Neural progenitor cell (in vitro differentiated cells): ENCODE measurements at places on chromosomes 13 and 19.

DNA sequence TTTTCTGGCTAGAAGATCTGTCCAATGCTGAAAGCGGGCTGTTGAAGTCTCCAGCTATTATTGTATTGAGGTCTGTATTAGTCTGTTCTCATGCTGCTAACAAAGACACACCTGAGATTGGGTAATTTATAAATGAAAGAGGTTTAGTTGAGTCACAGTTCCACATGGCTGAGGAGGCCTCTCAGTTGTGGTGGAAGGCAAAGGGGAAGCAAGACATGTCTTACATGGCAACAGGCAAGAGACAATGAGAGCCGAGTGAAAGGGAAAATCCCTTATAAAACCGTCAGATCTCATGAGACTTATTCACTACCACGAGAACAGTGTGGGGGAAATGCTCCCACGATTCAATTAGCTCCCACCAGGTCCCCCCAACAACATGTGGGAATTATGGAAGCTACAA is 980.4 kb downstream of the SLITRK5 start:
- DNase-seq, result no peak

DNA sequence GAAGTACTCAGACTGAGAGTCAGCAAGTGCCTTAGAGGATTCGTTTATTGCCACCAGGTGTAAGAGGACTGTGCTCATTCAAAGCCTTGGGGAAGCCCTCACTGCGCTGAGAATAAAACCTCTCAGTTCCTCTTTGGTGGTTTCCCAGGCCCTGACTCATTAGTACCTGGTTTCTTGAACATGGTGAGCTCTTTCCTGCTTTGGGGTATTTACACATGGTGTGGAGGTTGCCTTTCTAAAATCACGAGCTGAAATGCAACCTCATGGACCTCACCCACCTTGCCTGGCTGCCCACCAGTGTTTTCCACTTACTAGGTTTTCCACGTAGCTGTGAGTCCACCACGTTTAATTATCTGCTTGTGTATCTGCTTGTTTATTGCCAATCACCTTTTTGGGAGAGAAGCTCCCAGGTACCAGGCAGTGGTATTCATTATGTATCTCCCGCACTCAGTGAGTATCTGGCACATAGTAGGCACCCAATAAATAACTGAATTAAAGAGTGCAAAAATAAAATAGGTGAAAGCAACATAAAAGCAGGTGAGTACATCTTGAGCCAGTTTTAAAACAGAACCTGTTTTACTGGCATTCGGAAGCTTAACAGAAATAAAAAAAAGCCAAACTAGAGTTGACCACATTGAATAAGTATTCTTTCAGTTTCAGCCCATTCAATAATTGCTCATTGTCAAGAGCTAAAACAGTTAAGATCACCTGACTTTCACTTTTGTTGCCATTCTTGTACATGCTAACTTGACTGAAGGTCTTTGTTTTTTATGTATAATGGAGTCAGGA is 533.0 kb downstream of the MYO16 start:
- no peak for DNase-seq

- no peak for DNase-seq
These were observed 16.2 kb downstream of the COL4A2 start for GRCh38 chr13:110323172-110323891.

- DNase-seq, result peak; percentile 67
These were observed 23.9 kb upstream of the OXGR1 start for GRCh38 chr13:97018029-97018819.

GRCh38 chr19:2176337-2176994 is 12.7 kb downstream of the DOT1L start:
- no peak for DNase-seq

DNA sequence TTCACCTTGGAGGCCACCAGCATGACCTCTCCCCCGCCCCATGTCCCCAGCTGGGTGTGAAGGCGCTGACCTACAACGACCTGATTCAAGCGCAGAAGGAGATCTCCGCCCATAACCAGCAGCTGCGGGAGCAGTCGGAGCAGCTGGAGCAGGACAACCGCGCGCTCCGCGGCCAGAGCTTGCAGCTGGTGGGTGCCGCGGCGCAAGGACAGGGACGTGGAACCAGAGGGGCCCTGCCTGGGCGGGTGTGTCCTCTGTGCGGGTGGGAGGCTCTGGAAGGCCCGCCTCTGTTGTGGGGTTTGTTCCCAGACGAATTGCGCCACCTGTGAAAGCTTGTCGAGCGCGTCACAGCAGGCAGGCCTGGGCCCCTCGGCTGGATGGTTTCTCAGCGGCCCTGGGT is 22.3 kb downstream of the PLEKHJ1 start:
- DNase-seq, result no peak

DNA sequence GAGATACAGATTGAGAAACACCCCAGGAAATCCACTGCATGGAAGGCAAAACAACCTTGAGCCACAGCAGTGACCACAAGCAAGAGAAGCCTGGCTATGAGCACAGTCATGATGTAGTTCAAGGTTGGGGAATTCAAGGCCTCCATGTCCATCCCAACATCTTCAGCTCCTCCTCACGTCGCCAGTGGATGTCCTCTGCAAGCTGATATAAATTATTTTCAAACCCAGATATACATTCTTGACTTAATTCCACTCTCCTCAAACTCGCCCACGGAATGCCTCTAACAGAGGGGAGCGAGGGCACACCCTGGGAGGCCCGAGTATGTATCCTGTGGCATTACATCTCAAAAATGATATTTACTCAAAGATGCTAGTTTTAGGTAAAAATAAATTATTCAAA is 105.5 kb downstream of the SHISA2 start:
- DNase-seq, result no peak

- DNase-seq, result no peak
These were observed 318.8 kb downstream of the SHISA2 start for GRCh38 chr13:25733001-25733491.
